ENCODE measurements at places on chromosomes 1 and 21. TPM values are rescaled to one million over a fixed set of nuclear protein-coding genes. Genes with fewer than 3 reads are reported as not detected.

DNA sequence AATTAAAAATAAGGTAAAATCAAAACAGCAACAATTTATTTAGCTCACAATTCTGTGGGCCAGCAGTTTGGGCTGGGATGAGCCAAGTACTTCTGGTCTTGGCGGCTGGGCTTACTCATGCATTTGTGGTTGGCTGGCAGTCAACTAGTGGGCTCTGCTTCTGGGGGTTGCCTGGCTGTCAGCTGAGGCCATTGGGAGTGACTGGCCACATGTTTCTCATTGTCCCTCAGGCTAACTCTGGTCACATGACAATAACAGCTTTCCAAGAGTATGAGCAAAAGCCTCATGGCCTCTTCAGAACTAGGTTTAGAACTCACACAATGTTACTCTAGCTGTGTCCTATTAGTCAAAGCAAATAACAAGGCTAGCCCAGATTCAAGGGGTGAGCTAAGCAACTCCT, 15.6 kb upstream of the CHIA start:
- peak; percentile 7 for DNase-seq

The PHGDH gene
- total RNA-seq: 58.2 TPM

DNA sequence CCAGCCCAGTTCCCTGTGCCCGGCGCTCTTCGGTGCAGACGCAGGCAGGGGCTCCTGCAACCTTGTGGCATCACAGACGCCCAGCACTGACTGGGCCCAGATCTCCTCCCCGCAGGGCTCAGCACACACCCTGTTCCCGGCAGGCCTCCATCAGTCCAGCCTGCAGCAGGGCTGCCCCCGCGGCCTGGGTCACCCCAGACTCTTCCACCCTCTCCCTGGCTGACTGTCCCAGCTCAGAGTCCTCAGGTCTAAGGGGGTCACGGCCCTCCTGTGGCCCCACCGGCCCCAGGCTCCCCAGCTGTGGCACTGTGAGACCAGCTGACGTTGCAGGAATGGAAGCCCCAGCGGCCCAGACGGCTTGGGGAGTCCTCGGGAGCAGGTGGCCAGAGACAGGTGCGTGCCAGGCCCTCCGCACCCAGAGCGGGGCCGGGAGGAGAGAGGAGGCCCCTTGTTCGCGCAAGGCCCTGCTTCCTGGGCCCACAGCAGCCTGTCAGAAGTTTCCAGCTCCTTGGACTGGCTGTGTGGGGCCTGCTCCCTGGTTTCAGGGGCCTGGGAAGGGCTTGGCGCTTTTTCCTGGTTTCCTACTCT, 4.2 kb downstream of the B3GALT6 start:
- peak; percentile 59 for DNase-seq

The TP73 gene
- total RNA-seq: 6.1 TPM

- no peak for DNase-seq
Measured at GRCh38 chr1:156624814-156625435, 5.7 kb downstream of the HAPLN2 start.

The HES2 gene
- total RNA-seq: 3.2 TPM

DNA sequence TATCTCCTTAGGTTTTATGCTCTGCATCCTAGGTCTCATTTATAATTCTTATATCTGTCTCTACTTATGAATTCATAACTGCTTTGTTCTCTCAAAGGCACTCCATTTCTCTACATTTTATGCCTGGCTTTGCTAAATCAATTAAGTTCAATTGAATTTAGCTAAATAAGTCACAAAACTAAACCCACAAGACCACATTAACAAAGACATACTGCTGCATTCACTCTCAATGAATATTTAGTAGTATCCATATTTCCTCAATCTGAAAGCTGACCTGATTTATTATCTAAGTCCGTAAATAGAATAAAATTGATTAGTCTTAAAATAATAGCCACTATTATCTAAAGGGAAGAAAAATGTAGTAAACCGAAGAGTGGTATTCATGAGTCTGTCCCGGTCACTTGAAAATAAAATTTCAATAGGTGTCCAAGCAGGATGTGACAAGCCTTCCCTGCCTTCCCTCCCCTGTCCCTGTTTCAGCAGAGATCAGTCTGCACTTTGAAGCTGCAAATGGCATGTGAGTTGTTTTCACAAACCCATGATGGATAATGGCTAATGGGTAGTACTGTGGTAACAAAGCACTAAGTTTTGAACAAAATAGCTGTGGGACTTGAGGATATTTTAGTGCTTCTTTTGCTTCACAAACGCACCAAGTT, 295.0 kb upstream of the NCAM2 start:
- no peak for DNase-seq

DNA sequence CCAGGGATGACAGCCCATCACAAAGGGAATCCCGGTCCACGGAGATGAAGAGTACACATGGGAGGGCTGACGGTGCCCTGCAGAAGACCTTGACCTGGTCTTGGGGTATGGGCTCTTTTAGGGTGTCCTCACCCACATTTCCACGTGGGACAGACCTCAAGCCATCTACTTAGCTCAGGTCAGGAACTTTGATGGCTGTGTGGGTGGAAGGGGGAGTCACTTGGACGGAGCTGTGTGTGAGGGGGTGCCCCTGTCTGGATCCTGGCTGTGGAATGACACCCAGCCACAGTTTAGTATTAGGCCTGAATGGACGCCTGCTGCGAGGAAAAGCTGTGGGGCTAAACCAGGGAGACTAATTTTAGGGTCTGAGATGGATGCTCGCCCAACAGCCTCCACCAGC, 10.9 kb upstream of the MIXL1 start:
- DNase-seq: no peak

The ACTRT2 gene
- total RNA-seq: not detected

DNA sequence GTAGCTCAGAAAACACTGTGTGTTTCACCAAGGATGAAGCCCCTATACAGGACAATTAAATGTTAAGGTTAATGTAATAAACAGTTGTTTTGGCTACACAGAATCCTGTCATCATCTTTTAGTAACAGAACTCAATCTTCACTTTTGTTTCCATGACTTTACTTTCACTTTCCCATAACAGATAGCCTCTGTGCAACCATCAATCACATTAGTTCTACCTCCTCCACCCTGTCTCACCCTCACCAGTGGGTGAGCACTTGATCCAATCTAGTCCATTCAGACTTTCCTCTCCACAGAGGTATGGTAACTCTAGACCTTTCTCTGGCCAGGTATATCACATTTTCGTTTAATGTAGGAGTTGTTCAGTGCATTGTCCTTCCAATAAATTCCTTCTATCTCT, 1018.5 kb downstream of the ADGRL2 start:
- DNase-seq: no peak

GRCh38 chr1:91124290-91124985, 102.6 kb upstream of the ZNF644 start:
- DNase-seq: peak; percentile 10

- DNase-seq: no peak
Measured at GRCh38 chr21:34517491-34518245, 5.7 kb upstream of the KCNE1 start.

DNA sequence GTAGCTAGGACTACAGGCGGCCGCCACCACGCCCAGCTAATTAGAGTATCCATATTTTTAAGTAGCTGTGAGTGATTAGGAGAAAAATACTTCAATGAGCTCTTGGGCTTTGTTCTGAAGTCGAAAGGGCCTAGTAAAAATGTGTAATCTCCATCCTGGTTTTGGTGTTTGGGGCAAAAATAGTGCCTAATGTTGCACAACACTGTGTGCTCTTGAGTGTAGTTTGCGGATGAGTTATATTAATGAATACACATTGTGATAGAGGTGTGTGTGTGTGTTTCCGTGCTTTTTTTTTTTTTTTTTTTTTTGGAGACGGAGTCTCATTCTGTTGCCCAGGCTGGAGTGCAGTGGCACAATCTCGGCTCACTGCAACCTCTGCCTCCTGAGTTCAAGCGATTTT, 6.3 kb upstream of the ARID1A start:
- DNase-seq: no peak

The INSRR gene
- 0.21 TPM for total RNA-seq

DNA sequence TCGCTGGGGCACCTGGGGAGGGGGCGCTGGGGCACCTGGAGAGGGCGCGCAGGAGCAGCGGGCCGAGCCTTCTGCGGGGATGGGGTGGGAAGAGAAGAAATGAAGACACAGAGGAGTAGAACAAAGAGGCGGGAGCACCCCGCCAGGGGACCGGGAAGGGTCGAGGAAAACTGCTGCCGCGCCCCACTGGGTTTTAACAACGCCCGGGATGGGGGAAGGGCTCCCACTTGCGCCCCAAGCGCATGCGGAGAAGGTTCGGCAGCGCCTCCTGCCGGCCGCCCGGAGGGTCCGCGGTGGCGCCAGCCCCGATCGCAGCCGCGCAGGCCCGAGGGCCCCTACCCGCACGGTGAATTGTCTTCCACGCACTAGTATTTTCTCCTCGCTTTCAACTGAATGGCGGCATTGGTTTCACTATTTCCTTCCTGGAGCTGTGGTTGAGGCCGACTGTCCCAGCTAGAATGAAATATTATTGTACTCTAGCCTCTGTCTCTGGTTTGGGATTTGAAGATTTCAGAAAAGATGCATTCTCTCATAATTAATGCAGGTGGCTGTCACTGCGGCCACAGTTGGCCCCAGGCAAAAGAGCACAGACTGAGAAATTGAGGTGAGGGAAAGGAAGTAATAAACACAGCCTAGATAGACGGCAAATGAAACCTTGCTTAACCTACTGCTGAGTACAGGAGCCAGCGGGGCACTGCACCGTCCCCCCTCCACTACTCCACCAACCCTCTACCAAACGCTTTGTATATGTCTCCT, 57.3 kb downstream of the MAB21L3 start:
- DNase-seq: peak; percentile 86

- DNase-seq: peak; percentile 73
Measured at GRCh38 chr1:164637461-164638375, 78.7 kb downstream of the PBX1 start.

The WRAP73 gene
- 25.4 TPM for total RNA-seq

The CFAP141 gene
- total RNA-seq: not detected

Measured in tongue (tissue), 3 donors.